ENCODE measurements at places on chromosomes 3 and 15.
A peak's percentile ranks its signal among the peaks of the same experiment; 100 is the strongest.

- no peak for DNase-seq
Observed at GRCh38 chr3:56783644-56784447, 17.9 kb downstream of the ARHGEF3 start.

- DNase-seq = peak; percentile 68
Observed at GRCh38 chr3:192570821-192571791, 156.2 kb downstream of the FGF12 start.

DNA sequence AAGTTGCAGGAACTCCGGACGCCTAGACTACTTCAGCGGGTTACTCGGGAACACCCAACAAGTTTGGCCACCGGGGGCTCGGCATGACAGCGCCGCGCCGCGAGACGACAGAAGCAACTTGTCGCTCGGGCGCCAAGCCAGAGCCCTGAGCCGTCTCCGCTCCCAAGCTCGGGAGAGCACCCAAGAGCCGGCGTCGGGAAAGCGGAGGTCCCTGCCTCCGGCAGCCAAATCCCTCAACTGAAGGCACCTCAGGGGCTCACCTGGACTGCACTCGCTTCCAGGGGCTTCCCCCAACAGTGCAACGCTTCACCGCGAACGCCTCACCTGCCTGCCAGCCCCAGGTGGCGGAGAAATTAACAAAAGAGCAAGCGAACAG is 640 bp downstream of the MB21D2 start:
- peak; percentile 88 for DNase-seq

- no peak for DNase-seq
Observed at GRCh38 chr3:126351086-126351770, 6.0 kb downstream of the KLF15 start.

DNA sequence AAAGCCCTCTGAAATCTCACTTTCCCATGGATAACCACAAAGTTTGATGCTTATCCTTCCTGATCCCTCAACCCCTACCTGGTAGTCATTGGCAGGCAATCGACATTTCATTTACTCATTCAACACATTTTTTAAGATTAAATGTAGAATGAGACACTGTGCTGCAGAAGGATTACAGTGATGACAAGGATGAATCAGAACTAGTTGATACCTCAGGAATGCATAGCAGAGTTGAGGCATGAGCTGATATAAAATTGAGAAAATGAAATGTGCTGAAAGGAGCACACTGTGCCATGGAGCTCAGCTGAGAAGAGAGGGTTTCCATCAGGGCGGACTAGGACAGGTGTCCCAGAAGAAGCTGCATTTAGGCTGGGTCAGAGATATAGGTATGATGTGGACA is 48.9 kb upstream of the ACTL6A start:
- no peak for DNase-seq

DNA sequence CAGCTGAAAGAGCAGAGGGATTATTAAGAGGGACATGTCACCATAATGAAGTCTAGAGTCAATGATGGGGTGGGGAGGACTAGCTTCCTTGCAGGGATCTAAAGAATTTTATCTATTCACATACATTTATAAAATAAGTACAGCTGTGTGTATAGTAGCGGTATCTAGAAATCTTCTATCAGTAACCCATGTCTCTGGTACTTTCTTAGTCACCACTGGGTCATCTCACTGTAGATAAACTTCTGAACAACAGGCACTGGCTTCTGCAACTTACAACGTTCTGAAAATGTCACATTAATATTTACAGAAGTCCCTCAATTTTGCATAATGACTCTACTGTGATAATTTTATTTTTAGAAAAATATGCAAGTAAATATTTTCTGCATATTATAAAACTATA is 401.7 kb downstream of the TBC1D5 start:
- no peak for DNase-seq

GRCh38 chr15:45604326-45604725 is 17.1 kb downstream of the BLOC1S6 start:
- DNase-seq = no peak

Measured in retina (tissue), 1 donor.